Ureter (tissue), 1 donor: ENCODE measurements at places on chromosomes 12 and 14. TPM values are rescaled to one million over a fixed set of nuclear protein-coding genes. Genes with fewer than 3 reads are reported as not detected.

GRCh38 chr12:26630546-26631027 is 202.4 kb downstream of the ITPR2 start:
- DNase-seq, result no peak

- DNase-seq, result no peak
Measured at GRCh38 chr14:102207831-102208365, 68.2 kb downstream of the WDR20 start.

GRCh38 chr14:88562532-88562830 is 356 bp upstream of the ZC3H14 start:
- DNase-seq, result no peak

GRCh38 chr12:39393179-39393578 is 49.7 kb downstream of the KIF21A start:
- DNase-seq, result no peak

DNA sequence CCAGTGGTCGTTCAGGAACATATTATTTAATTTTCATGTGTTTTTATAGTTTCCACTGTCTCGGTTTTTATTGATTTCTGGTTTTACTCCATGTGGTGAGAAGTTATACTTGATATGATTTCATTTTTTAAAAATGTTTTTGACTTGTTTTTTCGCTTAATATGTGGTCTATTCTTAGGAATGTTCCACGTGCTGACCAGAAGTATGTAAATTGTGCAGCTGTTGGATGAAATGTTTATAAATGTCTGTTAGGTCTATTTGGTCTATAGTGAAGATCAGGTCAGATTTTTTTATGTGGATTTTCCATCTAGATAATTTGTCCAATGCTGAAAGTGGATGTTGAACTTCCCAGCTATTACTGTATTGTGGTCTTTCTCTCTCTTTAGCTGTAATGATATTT is 433.8 kb upstream of the MIS18BP1 start:
- DNase-seq, result no peak

DNA sequence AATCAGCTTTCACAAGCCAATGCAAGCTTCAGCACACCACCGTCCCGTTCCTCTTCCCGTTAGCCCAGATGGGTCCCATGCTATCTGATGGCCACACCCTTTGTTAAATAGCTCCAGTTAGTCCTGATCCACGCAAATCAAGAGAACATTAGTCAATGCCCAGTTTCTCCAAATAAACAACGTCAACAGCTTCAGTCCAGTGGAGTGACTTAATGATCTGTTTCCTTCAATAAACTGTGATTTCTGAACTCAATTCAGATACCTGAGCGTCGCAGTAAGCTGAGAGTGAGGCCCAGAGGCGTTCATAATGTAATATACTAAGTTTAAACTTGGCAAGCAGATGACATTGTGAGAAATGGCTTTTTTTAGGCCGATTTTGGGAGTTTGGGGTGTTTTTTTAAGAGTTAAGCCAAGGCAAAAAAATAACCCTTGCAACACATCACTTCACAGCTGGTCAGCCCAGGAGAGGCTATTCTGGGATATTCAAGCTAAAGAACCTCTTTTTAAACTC is 112.3 kb downstream of the ZFP36L1 start:
- no peak for DNase-seq

- no peak for DNase-seq
Measured at GRCh38 chr12:56297400-56297799, 2.7 kb downstream of the CS start.

GRCh38 chr12:100234591-100235304 is 32.1 kb downstream of the DEPDC4 start:
- DNase-seq, result no peak

GRCh38 chr14:81206115-81206514 is 14.6 kb downstream of the GTF2A1 start:
- no peak for DNase-seq

DNA sequence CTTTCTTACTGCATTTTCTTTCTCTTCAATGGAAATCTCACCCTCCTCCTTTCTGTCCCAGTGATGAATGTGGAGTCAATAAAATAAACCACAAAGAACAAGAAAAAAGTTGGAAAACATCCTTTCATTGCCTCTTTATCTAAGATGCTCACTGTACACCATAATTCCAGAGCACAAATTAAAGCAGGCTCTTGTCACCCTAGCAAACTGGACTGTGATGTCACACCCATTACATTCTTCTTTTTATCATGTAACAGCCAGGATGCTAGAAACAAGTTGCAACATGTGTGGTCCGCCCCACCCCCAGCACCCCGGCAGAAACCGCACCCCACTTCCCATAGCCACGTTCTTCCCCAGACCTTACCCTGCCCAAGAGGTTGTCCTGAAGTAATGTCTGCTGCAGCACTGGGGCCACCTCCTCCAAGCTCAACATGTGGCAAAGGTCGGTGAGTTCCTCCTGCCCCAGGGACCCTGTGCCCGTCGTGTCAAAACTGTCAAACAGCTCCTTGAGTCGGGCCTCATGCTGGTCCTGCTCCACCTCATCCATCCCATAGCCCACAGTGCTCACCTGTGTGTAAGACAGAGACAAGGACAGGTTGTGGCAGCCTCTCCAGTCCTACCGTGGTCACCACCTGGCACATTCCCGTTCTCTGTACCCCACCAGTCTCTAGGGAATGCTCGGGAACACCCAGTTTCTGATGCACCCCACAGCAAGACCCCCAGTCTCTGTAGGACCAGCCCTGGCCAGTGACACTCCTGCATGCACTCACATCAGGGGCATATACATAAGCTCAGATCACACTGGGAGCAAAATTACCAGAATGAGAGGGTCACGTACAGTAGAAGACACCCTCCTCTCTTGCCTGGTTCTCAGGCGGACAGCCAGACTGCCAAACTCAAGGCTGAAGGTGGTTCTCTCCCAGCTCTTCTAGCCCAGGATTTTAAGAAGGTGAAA is 9.2 kb downstream of the NIN start:
- peak; percentile 65 for DNase-seq

DNA sequence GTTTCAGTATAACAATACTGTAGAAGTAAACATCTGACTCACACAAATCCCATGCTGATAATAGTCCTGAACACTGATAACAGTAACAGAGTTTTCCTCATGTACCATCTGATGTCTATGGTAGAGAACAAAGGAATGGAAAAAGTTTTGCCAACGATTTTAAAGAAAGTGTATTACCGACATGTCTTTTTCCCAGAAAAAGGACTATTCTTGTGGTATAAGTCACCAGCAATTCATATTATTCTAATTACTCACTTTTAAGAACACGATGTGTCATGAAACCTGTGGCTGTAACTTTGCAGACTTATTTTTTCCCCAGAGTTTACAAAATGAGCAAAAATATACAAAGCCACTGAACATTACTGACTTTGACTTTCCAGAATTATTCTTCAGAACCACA is 40.1 kb upstream of the DCN start:
- DNase-seq, result no peak

- no peak for DNase-seq
Measured at GRCh38 chr12:68334132-68334531, 2.0 kb upstream of the MDM1 start.

DNA sequence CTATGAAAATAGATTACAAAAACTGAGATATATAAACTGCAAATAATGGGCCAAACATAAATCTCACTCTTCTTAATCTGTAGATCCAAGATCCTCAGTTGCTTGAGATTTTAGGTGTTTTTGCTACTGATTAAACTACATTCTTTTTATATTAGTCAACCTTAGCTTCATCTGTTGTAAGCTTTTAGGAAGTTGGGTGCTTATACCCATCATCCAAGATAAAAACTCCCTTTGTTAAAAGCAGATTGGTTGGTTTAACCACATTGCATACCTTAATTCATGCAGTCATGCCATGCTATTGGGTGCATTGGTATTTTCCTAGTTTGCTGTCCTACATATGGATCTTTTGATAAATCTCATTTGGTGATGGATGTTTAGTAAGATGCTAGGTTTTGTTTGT is 46.2 kb upstream of the DIP2B start:
- DNase-seq, result no peak

GRCh38 chr12:60174476-60174875 is 578.6 kb downstream of the SLC16A7 start:
- no peak for DNase-seq

- no peak for DNase-seq
Measured at GRCh38 chr12:132582582-132583410, 27.6 kb downstream of the LRCOL1 start.

DNA sequence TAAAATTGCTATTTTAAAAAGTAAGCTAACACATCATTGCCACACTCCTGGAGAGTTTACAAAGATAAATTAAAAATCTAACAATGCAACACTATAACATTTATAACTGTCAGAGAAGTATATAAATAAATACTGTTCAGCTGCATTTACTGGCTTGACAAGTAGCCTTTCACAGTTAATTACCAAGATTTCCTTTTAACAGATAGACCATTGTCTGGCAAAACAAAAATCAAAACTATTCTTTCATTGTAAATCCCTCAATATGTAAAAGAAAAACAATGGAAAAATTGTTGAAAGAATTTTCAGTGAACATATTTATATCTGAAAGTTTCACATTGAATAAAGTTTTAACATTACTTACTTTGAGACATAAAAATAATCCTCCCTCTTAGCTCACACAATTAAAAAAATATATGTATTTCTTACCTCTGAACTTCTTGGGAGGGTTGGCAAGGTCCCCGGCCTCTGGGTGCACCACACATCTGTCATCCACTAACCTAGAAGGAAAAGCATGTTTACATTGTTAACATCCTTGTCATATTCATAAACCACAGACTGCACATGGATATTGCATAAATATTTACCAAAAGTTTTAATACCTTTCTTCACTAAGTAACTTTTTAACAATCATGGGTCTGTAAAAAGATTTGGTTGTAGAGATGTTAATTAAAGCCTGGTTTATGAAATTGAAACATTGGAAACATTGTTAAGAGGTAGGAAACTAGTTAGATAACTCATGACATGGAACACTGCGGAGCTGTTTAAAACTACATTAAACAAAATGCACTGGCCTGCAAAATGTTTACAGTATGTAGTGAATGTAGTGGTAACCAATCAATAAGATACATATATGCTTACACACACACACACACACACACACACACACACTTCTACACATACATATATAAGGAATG is 43.0 kb downstream of the ITPR2 start:
- DNase-seq, result no peak

GRCh38 chr14:92952481-92953298 is 29.7 kb downstream of the CHGA start:
- DNase-seq, result no peak

GRCh38 chr12:49491823-49492222 is 47.0 kb upstream of the KCNH3 start:
- DNase-seq, result no peak

DNA sequence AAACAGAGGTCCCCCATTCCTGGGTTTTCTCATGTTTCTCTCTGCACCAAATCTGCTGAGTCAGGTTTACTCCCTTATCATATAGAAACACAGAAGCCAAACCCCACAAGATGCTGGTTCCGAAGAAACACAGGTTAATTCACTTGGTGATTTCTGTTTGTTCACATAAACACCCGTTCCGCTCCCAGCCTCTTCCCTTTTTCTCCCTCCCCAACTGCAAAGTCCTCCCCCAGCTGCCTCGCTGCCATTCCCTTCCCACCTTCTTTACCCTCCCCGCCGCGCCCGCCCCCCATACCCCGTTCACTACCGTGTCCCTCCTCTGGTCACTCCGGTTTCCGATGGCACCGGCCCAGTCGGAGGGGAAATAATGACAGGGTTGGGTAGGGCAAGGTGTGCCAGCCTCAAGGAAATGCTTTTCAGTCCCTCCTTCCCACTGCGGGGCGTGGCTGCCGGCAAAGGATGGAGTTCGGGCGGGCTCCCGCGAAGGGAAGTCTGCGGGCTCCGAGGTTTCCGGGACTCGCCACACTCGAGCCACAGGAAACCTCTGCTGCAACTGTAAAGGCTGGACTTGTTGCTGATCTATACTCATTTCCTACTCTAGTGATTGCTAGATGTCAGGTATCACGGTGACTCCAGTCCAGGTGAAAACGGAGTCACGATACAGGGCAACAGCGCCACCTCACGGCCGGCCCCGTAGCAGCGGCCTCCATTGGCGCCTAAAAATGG is at the start of gene STYK1:
Gene STYK1 (minus strand): TSS at position 394 of the 726 bp plus-strand sequence. CDS start 39,434 bp downstream, outside the sequence.
- peak; percentile 83 for DNase-seq

DNA sequence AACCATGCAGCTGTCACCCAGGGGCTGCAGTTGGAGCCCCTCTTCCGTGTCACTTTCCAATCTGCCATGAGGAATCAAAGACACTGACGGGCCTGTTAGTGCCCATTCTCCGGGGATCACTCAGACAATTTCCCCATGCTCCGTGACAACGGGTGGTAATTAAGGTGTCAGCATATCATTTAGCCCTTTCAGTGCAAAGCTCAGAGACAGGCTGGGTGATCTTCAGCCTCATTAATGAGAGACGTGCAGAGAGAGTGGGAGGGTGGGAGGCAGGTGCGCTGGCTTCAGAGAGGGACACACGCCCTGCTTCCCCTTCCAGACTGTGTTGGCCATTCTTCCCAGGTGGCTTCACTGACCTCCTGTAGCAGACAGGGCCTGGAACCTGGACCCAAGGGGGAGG is 58.7 kb downstream of the MVK start:
- no peak for DNase-seq

DNA sequence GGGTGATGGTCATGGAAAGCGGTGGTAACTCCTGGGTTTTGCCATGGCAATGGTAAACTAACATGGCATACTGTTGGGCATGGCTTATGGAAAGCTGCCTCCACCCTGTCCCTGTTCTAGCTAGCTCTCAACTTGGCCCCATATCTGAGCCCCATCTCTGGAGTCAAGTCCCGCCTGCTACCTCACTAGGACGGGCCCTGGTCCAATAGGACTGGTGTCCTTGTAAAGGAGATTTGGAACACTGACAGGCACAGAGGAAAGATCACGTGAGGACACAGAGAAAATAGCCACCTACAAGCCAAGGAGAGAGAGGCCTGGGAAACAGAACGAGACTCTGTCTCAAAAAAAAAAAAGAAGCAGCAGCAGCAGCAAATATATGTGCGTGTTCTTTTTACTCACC is 59.8 kb downstream of the RNFT2 start:
- no peak for DNase-seq

- DNase-seq, result no peak
Measured at GRCh38 chr12:108972358-108972757, 48.5 kb downstream of the SVOP start.

GRCh38 chr12:130827432-130827831 is 11.6 kb downstream of the STX2 start:
- no peak for DNase-seq

DNA sequence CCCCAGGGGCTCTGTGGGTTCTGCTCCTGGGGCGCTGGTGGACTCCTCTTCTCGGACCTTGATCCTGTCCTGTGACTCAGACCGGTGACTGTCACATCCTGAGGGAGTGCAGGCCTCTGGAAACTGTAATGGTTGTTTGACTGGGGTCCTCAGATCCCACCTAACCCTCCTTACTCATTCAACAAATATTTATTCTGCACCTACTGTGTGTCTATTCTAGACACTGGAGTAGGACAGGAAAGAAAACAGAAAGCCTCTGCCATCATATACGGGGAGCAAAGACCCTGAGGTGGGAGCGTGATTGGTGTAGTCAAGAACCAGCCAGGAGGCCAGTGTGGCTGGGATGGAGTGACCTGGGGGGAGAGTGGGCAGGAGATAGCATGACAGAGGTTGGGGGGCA is 47.6 kb downstream of the ESRRB start:
- DNase-seq, result no peak

ADAMTS20 gene
- total RNA-seq, result not detected

MMAB gene
- total RNA-seq, result 65.8 TPM

SRGAP1 gene
- total RNA-seq, result 15.8 TPM

NKX2-1 gene
- total RNA-seq, result not detected

TSHR gene
- total RNA-seq, result not detected

COX8C gene
- total RNA-seq, result not detected

TBK1 gene
- 26.1 TPM for total RNA-seq

GALNT16 gene
- 1.6 TPM for total RNA-seq

SYNDIG1L gene
- 0.18 TPM for total RNA-seq

SIX6 gene
- total RNA-seq, result not detected

CSAD gene
- 65.7 TPM for total RNA-seq
